ENCODE measurements at places on chromosomes 3 and 15.

DNA sequence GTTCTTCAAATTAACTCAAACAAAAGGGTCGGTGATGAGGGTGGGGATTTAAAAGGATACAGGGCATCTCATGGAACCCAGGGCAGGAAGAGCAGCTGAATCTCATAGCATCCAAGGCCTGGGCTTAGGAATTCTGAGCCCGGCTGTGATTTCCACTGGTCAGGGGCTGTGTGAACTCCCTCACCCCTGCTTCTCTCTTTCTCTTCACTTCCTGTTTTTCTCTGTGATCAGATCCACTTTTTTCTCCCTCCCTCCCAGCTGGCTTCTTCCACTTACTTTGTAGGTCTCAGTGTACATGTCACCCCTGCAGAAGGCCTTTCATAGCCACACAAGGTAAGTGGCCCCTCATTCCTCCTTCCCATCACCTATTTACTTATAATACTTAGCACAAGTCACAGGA, 68.2 kb upstream of the CORO2B start:
- H3K4me3 ChIP-seq, result no peak overlapping the region
- no peak for DNase-seq
- no peaks in the 10 kb centered on the region for H3K36me3 ChIP-seq

GRCh38 chr15:57861034-57861638, 154.6 kb downstream of the POLR2M start:
- H3K27me3 ChIP-seq, result no peaks in the 10 kb centered on the region
- no peaks in the 10 kb centered on the region for H3K36me3 ChIP-seq
- H3K4me1 ChIP-seq, result no peaks in the 10 kb centered on the region
- no peak overlapping the region for H3K27ac ChIP-seq
- DNase-seq, result no peak

GRCh38 chr3:66998113-66998903, at the start of gene KBTBD8:
TSS of gene KBTBD8 (plus strand) at chr3:66998307. CDS start at chr3:66998356, 49 bp downstream.
- H3K36me3 ChIP-seq, result peaks cover 2% of the 10 kb centered on the region
- DNase-seq, result peak; percentile 99
- H3K4me3 ChIP-seq, result peak within 1 kb of the TSS; percentile 91
- H3K27me3 ChIP-seq, result no peaks in the 10 kb centered on the region
- peaks cover 11% of the 10 kb centered on the region for H3K4me1 ChIP-seq

DNA sequence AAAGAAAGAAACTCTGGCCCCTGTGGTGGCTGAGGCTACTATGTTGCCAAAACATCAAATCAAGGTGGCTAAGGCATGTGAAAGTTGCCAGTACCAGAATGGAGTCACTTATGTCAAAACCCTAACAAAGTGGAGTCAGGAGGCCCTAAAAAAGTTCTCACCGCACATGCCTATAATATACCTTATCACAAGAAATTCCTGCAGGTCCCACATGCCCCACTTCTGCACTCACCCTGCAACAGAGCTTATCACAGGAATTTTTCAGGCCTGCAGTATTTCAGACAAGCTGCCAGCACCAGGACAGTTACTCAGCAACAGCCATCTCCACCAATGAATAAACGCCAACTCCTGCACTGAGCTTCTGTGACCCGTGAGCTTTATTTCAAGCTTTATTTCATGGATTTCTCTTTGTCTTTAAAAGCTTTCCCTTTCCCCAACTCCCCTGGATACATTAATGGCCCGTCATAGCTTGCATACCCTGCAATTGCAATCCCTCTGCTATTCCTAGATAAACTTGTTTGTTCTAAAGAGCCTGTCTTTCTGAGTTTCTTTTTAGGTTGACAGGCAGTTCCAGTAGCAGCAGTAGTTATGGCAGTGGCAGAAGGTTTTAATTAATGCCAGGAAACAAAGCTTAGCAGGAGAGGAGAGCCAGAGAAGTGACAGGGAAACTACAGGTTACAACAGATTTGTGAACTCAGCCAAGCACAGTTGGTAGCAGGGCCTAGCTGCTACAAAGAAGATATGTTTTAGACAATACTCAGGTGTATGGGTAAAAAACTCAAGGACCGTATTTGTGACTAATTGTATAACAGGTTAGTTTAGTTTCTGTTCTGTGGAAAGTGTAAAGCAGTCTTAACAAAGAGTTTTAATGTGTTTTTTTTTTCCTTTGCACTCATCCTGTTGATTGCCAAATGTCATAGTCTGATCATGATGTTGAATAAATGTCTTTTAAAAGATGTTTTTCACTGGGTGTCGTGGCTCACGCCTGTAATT, 15.9 kb upstream of the TMEM42 start:
- no peak overlapping the region for H3K4me3 ChIP-seq
- H3K4me1 ChIP-seq, result no peaks in the 10 kb centered on the region
- H3K36me3 ChIP-seq, result no peaks in the 10 kb centered on the region
- H3K27ac ChIP-seq, result peak overlapping the region; percentile 21
- no peaks in the 10 kb centered on the region for H3K27me3 ChIP-seq
- DNase-seq, result peak; percentile 72

DNA sequence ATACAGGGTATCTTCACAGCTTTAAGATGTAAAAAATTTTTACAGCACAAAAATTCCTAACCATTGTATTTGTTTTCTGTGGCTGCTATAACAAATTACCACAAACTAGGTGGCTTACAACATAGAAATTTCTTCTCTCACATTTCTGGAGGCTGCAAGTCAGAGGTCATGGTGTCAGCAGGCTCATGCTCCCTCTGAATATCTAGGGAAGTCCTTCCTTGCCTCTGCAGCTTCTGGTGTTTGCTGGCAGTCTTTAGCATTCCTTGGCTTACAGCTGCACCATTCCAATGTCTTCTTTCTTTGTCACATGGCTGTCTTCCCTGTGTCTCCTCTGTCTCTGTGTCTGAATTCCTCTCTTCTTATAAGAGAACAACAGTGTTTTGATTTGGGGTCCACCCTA, 310.2 kb upstream of the SUCLG2 start:
- no peaks in the 10 kb centered on the region for H3K4me1 ChIP-seq
- H3K27me3 ChIP-seq, result no peaks in the 10 kb centered on the region
- no peaks in the 10 kb centered on the region for H3K36me3 ChIP-seq
- H3K4me3 ChIP-seq, result no peak overlapping the region
- DNase-seq, result no peak

DNA sequence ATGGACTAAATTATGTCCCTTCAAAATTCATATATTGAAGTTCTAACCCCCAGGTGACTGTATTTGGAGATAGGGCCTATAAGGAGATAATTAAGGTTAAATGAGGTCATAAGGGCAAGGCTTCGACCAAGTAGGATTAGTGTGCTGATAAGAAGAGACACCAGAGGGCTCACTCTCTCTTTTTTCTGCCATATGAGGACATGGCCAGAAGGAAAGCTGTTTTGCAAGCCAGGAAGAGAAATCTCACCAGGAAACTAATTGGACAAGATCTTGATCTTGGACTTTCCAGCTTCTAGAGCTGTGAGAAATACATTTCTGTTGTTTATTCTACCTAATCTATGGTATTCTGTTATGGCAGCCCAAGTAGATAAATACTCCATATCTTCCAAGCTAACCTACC, 503.6 kb upstream of the NAALADL2 start:
- no peaks in the 10 kb centered on the region for H3K4me1 ChIP-seq
- no peaks in the 10 kb centered on the region for H3K36me3 ChIP-seq
- H3K4me3 ChIP-seq, result no peak overlapping the region
- no peak overlapping the region for H3K27ac ChIP-seq
- no peaks in the 10 kb centered on the region for H3K27me3 ChIP-seq

GRCh38 chr3:25472153-25472552, 44.1 kb downstream of the RARB start:
- H3K4me3 ChIP-seq, result no peak overlapping the region
- H3K36me3 ChIP-seq, result no peaks in the 10 kb centered on the region
- DNase-seq, result no peak
- no peaks in the 10 kb centered on the region for H3K27me3 ChIP-seq
- peaks cover 42% of the 10 kb centered on the region for H3K4me1 ChIP-seq

GRCh38 chr3:98215051-98215450, 48.6 kb downstream of the OR5H15 start:
- H3K36me3 ChIP-seq, result no peaks in the 10 kb centered on the region
- no peak for DNase-seq

GRCh38 chr3:47643092-47643491, 64.4 kb upstream of the CSPG5 start:
- no peaks in the 10 kb centered on the region for H3K27me3 ChIP-seq
- H3K27ac ChIP-seq, result no peak overlapping the region
- no peak overlapping the region for H3K4me3 ChIP-seq
- no peak for DNase-seq
- peaks cover 40% of the 10 kb centered on the region for H3K36me3 ChIP-seq
